Right lung (tissue), 10 donors: ENCODE measurements at places on chromosomes 12 and 14. TPM values are rescaled to one million over a fixed set of nuclear protein-coding genes. Genes with fewer than 3 reads are reported as not detected.

The AQP6 gene
- polyA plus RNA-seq = 0.22 TPM

The INTS13 gene
- polyA plus RNA-seq = 36.0 TPM

The FAM186B gene
- 3.0 TPM for polyA plus RNA-seq

The CDCA4 gene
- 23.5 TPM for polyA plus RNA-seq

The TMPRSS12 gene
- polyA plus RNA-seq = 0.08 TPM

The TMEM63C gene
- polyA plus RNA-seq = 0.37 TPM

The PPP1R1A gene
- polyA plus RNA-seq = 2.3 TPM

The NFATC4 gene
- 93.9 TPM for polyA plus RNA-seq
